Mucosa of descending colon (tissue), 3 donors: ENCODE measurements at places on chromosomes 2 and 18. TPM values are rescaled to one million over a fixed set of nuclear protein-coding genes. Genes with fewer than 3 reads are reported as not detected.
A peak's percentile ranks its signal among the peaks of the same experiment; 100 is the strongest.

The SERPINB3 gene
- total RNA-seq, result not detected

DNA sequence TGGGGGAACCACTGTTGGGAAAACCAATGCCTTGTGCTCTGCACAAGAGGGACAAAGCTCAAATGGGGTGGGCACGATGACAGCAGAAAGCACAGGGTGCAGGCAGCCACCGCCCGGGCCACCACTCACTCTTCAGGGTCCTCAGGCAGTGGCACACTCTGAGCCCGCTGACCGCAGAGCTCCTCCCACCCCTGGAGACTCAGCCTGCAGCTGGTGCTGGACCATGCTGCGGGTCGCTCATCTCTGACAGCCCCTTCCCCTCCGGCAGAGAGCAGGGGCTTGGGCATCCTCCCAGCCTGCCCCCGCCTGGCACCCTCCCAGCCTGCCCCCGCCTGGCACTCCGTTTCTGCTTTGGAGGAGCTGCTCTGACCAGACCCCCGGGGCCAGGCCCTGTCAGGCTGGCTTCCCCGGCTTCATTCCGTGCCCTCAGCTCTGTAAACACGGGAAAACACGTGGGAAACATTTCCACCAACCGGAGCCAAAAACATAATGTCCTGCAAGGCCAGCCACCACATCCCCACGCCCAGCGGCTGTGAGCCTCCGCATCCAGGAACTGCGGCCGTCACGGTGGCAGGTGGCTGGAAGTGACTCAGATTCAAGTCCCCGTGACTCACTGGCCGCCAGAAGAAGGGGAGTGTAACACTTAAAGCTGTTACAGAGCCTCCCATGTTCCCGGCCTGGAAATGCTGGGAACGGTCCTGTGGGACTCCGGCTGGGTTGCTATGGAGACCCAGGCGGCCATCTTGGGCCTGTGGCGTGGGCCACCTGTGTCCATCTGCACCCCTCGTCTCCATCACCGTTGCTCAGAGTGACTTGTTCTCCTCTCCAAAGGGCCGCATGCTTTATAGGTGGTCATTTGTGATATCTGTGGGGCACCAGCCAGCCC, 6.8 kb upstream of the SNED1 start:
- DNase-seq, result peak; percentile 59

The ASTL gene
- not detected for total RNA-seq

The PARD3B gene
- 21.1 TPM for total RNA-seq

The ATG9A gene
- total RNA-seq, result 51.9 TPM

- no peak for DNase-seq
Measured at GRCh38 chr2:241959751-241960269, 90.3 kb downstream of the RTP5 start.

The SALL3 gene
- not detected for total RNA-seq

DNA sequence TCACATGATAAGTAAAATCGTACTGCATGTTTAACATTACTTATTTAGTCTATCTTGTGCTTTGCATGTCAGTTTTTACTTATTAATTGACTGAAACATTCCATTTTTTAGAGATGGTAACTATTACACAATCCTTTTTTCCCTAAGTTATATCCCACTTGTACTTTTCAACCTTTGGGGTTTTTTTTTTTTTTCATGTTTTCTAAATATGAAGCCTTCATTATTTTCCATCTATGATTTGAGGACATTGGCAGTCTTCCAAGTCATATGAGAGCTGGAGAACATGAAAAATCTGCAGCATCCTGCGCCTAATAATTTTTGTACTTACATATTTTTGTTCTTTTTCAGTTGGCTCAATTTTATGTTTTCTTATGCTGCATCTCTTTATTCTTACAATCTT, 113.9 kb downstream of the MYO1B start:
- DNase-seq, result no peak

The IL36B gene
- total RNA-seq, result not detected

- no peak for DNase-seq
Measured at GRCh38 chr2:38268691-38269327, 108.3 kb downstream of the ATL2 start.

DNA sequence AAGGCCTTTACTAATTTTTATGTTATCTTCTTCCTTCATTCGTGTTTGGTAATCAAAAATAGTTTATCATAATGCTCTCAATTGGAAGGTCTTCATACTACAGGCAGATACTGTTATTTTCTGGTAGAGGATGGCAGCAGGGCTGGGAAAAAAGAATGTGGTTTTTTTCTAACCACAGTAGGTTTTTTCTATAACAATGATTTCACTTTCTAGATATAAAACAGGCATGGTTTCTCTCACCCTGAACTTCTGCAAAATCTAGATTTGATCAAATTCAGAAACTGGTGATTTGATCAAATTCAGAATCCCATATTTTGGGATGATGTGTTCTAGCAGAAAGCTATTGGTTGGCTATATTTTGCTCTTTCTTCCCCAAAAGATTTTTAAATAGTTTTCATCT, 27.6 kb downstream of the BCL11A start:
- no peak for DNase-seq

DNA sequence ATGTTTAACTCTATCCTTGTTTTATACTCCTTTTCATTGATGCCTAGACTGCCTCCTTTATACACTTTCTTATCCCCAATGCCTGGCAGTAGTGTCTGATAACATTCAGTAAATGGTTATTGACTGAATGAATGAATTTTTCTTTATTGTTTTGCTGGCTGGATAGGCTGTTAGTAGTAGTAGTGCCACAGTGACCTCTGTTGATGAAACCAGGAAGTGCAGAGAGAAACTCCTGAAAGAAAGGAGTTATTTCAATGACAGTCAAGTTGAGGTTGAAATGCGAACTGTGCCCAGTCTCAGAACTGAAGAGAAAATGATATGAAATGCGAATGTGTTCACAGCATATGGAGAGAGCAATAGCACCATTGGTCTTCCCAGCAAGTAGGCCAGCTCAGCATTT, 26.8 kb upstream of the SLC9A2 start:
- peak; percentile 91 for DNase-seq

The INPP5D gene
- total RNA-seq, result 9.1 TPM

The OTOF gene
- 0.60 TPM for total RNA-seq

DNA sequence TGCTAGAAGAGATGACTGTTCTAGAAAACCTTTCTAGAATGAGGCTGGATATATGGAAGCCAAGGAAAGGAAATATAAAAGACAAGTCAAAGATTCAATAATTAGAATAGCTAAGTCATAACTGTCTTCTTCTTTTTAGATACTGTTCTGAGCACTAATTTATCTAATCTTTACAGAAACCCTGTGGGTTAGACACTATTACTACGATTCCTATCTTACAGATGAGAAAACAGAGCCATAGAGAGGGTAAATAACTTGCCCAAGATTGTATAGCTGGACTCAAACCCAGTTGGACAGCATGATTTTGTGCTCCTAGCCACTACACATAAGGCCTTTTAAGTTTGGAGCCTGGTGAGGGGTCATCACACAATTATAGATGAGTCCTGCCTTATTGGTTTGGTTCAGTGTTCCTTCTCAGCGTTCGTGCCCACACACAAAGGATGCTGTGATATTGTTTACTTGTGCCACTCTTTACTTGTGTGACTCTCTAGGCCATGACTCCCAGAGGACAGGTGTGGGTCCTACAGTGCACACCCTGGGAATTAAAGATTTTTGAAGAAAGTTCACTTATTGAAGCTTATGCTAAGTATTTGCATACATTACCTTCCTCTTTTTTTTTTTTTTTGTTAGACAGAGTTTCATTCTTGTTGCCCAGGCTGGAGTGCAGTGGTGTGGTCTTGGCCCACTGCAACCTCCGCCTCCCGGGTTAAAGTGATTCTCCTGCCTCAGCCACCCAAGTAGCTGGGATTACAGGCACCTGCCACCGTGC, 153.7 kb downstream of the PRKCE start:
- DNase-seq, result no peak

DNA sequence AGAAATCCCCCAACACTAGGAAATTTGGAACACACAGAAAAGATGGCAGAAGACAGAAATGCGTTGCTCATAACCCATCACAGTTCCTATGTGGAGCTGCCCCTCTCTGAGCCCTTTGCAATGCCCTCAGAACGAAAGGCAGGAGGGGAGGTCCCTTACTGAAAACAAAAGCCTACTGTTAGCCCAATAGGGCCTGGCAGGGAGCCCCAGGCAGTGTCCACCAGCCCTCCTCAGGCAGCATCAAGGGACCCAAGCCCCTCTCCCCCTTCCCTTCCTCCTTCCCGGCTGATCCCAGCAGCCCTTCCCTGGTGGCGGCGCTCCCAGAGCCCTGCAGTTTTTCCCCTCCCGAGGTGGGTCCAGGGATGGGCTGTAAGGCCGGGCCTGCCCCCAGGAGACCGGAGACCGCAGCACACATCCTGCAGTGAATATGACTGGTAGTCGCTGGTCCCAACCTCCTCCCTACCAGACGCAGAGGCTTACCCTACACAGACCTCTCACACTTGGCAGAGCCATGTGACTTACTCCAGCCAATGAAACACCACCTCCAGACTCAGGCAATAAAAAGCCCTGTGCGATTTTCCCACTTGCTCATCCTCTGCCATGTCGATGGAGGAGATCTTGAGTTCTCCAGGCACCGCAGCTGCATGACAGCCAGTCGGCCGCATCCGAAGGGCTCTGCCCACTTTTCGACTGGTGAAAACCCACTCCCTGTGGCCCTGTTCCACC, 19.4 kb upstream of the DUSP2 start:
- DNase-seq, result no peak

GRCh38 chr2:219598308-219599078, 836 bp downstream of the STK11IP start:
- no peak for DNase-seq

The SGO2 gene
- total RNA-seq, result 8.5 TPM
